Fibroblast of skin of left biceps (primary cell): ENCODE measurements at places on chromosomes 12 and 14.

DNA sequence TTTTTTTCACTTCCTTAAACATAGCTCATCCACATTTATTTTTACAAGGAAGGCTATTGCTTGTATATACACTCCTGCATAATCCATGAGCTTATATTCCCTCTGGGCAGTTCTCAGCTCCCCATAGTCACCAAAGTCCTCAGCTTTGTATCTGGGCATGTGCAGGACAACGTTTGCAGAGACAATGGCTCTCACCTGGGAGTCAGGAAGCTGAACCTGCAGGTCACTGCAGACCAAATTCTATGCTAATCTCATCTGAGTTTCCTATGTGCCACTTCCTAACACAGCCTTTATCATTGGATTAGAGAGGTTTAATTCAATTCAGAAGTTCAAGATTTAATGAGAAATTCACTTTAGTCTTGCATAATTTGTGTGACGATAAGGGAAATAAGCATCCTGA, 131.5 kb downstream of the KCNK10 start:
- no peak for DNase-seq

DNA sequence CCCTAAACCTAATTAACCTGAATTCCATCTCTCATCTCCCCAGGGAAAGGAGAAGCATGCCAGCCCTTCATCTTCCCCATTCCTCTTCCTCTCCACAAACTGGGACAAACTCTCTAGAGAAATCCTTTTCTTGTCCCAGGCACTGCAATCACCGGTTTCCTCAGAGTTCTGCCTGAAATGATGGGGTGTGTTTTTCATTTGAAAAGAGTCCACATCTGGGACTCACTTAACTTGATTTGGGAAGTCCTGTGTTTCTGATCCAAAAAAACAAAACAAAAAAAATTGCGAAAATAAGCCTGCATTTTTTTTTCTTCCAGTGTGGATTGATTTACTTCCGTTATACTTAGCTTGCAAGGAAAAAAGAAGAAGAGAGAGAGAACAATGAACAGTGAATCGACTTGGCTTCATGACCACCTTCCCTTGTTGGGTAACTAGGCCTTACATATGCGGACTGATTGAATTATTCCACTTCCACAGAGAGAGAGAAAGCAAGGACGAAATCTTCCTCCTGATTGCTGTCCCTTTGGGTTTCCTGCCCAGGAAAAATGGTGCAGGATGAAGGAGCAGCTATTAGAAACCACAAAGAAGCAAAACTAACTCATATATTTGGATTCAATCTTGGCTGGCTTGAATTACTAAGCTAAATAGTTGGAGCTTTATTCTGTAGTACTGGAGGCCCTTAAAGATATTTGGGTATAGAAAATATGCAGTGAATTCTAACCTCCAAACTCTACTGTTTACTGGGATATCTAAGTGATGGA, 506.2 kb upstream of the TBX3 start:
- DNase-seq = peak; percentile 23

DNA sequence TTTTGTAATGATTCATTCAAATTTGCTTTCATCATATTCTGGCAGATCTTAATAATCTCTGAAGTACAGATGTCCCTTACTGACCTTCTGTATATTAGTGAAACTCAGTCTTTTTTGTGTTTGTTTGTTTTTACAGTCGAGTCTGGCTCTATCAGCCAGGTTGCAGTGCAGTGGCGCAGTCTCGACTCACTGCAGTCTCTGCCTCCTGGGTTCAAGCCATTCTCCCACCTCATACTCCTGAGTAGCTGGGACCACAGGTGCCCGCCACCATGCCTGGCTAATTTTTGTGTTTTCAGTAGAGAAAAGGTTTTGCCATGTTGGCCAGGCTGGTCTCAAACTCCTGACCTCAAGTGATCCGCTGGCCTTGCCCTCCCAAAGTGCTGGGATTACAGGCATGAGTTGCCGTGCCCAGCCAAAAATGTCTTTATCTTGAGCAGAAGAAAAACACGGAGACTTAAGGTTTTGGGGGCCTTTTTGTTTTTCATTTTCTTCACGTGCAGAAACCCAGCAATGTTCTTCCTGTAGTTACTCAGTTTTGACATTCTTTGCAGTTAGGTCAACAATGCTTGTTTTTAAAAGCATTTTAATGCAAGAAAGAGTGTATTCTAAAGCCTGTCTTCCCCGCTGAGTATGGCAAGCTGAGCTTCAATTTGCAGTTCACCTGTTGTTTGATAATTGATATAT, 79.5 kb downstream of the FAR2 start:
- no peak for DNase-seq

- no peak for DNase-seq
Observed at GRCh38 chr12:32897687-32898573, 1.4 kb upstream of the PKP2 start.

GRCh38 chr12:80282761-80283160, 161.3 kb upstream of the PTPRQ start:
- DNase-seq = no peak

GRCh38 chr12:50402264-50403000, 1.7 kb downstream of the LARP4 start:
- DNase-seq = no peak

GRCh38 chr12:43338848-43339526, 213.0 kb downstream of the ADAMTS20 start:
- no peak for DNase-seq

GRCh38 chr14:54267172-54267571, 129.6 kb upstream of the CDKN3 start:
- DNase-seq = no peak

DNA sequence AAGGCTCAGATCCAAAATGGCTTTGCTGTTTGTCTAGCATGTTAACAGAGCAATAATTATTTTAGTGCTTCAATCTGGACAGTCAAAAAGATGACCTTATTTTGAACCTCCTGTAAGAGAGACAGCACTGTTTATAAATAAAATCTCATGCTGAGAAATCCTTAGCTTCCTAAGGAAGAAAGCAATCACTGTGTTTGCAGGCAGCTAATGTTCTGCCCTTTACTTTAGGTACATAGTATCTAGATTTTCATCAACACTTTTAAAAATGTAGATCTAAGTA, 105.3 kb downstream of the PRKD1 start:
- no peak for DNase-seq

- no peak for DNase-seq
Observed at GRCh38 chr14:99892406-99892805, 99.2 kb downstream of the EML1 start.

GRCh38 chr14:49954171-49954631, 61.3 kb downstream of the ARF6 start:
- no peak for DNase-seq

- DNase-seq = no peak
Observed at GRCh38 chr12:113506867-113507266, 35.2 kb upstream of the LHX5 start.

- no peak for DNase-seq
Observed at GRCh38 chr12:12372946-12373722, 16.3 kb downstream of the BORCS5 start.

GRCh38 chr12:117986705-117987469, 18.1 kb upstream of the KSR2 start:
- DNase-seq = peak; percentile 35

DNA sequence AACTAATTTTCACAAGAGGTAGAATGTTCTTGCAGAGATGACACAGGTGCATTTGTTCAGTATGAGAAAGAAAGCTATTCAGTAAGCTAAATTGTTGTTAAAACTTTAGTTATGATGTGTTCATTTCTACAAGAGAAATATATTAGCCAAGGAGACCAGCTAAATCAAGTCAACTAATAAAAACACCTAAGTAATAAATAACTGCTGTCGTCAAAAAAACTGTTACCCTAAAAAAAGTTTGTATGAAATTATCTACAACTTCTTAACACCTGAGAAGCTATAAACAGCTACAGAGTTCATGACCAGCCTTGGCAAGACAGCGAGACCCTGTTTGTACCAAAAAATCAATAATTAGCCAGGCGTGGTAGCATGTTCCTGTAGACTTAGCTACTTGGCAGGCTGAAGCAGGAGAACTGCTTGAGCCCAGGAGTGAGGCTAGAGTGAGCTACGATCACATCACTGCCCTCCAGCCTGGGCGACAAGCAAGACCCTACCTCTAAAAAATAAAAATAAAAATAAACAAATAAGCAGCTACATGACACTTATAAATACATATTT, 67.6 kb upstream of the AP4S1 start:
- no peak for DNase-seq
